ENCODE measurements at places on chromosomes 12 and 14.

DNA sequence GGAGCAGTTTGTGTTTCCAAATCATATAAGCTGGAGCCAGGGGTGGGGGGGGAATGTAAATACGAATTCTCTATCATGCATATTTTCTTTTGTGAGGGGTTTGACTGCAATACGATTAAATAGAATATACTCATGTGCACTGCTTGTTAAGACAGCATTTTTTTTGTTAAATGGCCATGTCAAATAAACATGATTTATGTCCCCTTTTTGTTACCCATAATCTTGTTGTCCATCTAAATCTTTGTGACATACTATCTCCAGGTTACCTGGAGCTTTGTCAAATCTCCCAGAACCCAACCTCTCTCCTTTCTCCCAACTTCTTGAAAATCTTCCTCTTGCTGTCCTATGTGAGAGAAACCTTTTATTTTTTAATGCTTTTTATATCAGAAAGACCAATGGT is 233.1 kb downstream of the SLC25A21 start:
- no peak for DNase-seq

- no peak for DNase-seq
These were observed 162.9 kb downstream of the PCNX1 start for GRCh38 chr14:71070169-71070568.

DNA sequence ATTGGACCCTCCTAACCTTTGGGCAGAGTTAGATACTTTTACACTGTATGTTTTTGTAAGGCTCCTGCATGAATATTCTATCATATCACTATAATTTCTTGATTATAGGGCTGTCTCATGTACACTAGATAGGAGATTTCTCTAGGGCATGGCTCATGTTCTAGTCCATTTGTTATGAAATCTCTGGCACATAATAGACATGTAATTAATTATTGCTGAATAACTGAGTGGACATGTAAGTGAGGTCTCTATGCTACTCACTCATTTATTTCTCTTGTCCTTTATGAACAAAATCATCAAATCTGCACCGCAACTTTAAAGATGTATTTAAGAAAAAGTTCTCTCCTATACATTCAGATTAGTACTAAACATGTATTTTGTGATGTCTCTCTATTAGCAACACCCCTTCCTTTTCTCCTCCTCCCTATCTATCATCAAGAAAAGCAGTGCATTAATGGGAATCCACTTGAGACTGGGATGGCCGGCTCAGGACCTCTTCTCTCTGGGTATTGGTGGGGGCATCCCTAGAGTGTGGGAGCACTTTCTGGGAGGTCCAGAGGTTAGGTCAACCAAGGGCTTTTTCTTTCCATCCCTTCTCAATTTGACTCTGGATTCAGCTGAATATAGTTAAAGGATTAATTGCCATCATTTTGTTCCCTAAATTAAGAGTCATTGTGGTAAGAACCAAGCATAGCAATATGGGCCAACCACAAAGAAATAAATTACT is 168.0 kb upstream of the HMGA2 start:
- no peak for DNase-seq

DNA sequence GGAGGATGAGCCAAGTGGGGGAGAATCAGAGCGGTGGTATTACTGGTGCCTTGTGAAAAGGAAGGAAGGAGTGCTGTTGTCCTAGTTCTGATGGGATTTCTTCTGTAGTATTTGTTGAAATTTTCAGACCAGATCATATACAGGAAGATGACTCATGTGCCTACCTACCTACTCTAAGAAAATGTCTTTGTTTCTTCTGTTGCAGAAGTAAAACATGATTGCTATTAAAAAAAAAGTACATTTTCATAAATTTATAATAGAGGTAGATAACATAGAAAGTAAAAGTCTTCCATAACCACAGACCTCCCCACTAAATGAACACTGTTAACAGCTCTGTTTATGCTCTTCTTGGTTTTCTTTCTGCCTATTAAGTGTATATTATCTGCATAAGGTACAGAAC is 26.9 kb downstream of the SAMD4A start:
- no peak for DNase-seq

- DNase-seq: no peak
These were observed 1.1 kb downstream of the CNIH1 start for GRCh38 chr14:54440037-54440436.

GRCh38 chr12:4261655-4262054 is 11.9 kb upstream of the CCND2 start:
- DNase-seq: no peak

GRCh38 chr12:52907092-52907810 is 2.4 kb upstream of the KRT8 start:
- no peak for DNase-seq

DNA sequence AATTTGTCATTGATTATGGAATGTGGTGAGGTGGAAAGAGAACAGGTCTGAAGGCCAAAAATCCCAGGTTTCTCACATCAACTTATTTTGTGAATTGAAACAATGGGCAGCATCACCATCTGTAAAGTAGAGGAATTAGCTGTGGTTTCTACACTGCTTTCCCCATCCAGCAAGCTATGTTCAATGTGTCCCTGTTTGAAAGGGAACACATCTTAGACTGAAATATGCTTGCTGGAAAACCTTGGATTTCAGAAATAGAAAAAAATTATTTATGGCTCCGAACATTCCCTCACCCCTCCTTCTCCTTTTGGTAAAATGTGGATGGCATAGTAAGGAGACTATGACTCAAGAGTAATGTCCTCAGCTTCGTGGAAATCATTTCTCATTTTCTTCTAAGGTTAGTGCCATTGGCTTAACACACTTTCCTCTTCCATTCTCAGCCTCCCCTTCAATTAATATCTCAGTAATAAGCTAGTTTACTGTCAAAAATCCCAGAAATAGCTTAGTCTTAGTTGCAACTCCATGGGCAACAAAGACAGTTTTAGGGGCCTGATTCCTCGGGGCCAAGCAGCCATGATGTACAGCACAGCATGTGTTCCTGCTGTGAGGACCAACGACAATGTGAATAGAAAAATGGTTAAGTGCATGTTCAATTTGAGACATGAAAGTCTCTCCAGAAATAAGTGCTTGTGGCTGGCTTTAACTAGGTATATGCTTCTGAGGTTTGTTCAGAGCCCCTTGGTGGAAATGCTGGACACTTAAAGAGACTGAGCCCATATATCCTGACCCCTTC is 205.8 kb upstream of the SLC38A2 start:
- DNase-seq: no peak

Measured in stimulated activated CD8-positive, alpha-beta memory T cell treated with anti-CD3 and anti-CD28 coated beads, Interleukin-7, amount 100 ng/mL, for 1 hour (primary cell).